ENCODE measurements at places on chromosomes 12 and 14.

DNA sequence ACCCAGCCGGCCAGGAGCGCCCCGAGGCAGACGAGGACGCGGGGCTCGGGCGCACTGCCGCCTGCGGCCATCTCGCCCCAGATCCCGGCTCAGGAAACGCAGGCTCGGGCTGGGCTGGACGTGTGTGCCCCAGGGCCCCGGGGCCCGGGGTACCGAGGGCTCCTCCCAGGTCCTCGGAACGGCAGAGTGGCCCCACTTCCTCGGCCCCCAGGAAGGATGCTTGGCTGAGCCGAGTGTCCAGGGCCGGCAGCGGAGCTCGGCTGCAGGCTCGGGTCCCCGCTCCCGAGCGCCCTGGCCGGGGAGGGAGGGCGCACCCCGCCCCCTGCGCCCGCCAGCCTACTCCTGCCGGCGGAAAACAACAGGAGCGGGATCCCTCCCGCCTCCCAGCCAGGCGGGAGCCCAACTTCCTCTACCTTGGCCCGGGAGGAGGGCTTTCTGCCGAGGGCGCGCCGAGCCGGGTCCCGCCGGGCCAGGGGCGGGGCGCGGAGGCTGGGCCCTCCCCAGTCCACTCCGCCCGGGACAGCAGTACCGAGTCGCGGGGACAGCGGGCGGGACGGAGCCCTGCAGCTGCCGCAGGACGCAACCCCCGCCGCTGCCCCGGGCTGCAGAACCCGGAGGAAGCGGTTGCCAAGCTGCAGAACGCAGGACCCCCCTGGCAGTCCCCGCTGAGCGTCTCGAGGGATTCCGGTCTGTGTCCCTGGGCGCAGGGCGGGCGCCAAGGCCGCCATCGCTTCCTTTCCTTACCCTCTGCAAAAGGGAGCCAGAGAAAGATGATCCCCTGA, at the start of gene VSIG10:
Gene VSIG10, minus strand, starts transcription at position 411 of the 782 bp plus-strand sequence. Its CDS starts 340 bp downstream, at position 71.
- DNase-seq, result no peak

GRCh38 chr14:63852817-63853731, at the start of gene SYNE2:
Gene SYNE2 (plus strand): TSS chr14:63853004. CDS start chr14:63909149, 56,145 bp downstream.
- DNase-seq, result peak; percentile 58

DNA sequence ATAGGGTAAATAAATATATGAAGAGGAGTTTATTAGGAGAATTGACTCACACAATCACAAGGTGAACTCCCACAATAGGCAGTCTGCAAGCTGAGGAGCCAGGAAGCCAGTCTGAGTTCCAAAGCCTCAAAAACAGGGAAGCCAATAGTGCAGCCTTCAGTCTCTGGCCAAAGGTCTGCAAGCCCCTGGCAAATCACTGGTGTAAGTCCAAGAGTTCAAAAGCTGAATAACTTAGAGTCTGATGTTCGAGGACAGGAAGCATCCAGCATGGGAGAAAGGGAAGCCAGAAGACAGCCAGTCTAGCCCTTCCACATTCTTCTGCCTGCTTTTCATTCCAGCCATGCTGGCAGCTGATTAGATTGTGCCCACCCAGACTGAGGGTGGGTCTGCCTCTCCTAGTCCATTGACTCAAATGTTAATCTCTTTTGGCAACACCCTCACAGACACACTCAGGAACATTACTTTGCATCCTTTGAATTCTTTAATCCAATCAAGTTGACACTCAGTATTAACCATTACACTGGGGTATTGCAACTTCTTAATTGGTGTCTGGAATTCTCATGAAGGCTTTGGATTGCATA, 736.5 kb upstream of the LMO3 start:
- DNase-seq, result no peak

DNA sequence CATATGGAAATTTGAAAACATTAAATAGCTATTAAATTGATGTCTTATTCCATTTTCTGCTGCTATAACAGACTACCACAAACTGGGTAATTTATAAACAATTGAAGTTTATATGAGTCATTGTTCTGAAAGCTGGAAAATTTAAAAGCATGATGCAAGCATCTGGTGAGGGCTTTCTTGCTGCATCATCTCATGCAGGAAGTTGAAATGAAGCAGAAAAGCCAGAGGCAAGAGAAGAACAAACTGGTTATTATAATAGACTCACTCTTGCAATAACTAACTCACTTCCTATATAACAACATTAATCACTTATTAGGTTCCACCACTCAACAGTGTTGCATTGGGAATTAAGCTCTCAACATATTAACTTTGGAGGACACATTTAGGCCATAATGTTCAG, 1277.4 kb downstream of the LRFN5 start:
- no peak for DNase-seq

- no peak for DNase-seq
These were observed 536 bp downstream of the VPS29 start for GRCh38 chr12:110501399-110501751.

- no peak for DNase-seq
These were observed 86.5 kb upstream of the MANSC4 start for GRCh38 chr12:27866373-27867101.
